Purkinje cell (primary cell): ENCODE measurements at places on chromosomes 7 and 10. TPM values are rescaled to one million over a fixed set of nuclear protein-coding genes. Genes with fewer than 3 reads are reported as not detected.

The FFAR4 gene
- polyA plus RNA-seq, result not detected in 2 replicates

The TMEM140 gene
- polyA plus RNA-seq, result 0.22 TPM in 1 of 2 replicates, not detected in the other

The CYP2E1 gene
- 22.2 and 23.8 TPM in 2 replicates for polyA plus RNA-seq

The CALY gene
- polyA plus RNA-seq, result 5.7 and 13.9 TPM in 2 replicates

The AOAH gene
- 1.8 and 6.5 TPM in 2 replicates for polyA plus RNA-seq

The BHLHA15 gene
- polyA plus RNA-seq, result not detected in 2 replicates

The LIPM gene
- not detected in 2 replicates for polyA plus RNA-seq

The ZC3HAV1L gene
- polyA plus RNA-seq, result not detected in 2 replicates

The RHOBTB1 gene
- polyA plus RNA-seq, result 1.6 and 2.5 TPM in 2 replicates

The GIMAP1 gene
- polyA plus RNA-seq, result not detected in 2 replicates

The ZNF503 gene
- polyA plus RNA-seq, result 0.56 and 2.2 TPM in 2 replicates

The INSYN2A gene
- polyA plus RNA-seq, result 0.60 and 0.74 TPM in 2 replicates

The CYP2C19 gene
- polyA plus RNA-seq, result 0.94 and 2.6 TPM in 2 replicates

The NEUROG3 gene
- not detected in 2 replicates for polyA plus RNA-seq

The NUTM2E gene
- polyA plus RNA-seq, result not detected in 2 replicates

The TRPV5 gene
- not detected in 2 replicates for polyA plus RNA-seq

The CD36 gene
- polyA plus RNA-seq, result 0.32 TPM in 1 of 2 replicates, not detected in the other

The TAS2R3 gene
- not detected in 2 replicates for polyA plus RNA-seq

The STYXL1 gene
- polyA plus RNA-seq, result 19.5 and 30.5 TPM in 2 replicates

The TUBB8 gene
- not detected in 2 replicates for polyA plus RNA-seq

The MPLKIP gene
- polyA plus RNA-seq, result 18.4 and 28.4 TPM in 2 replicates

The CRHR2 gene
- polyA plus RNA-seq, result not detected in 2 replicates

The CTBP2 gene
- 7.5 and 7.8 TPM in 2 replicates for polyA plus RNA-seq

The SLC16A12 gene
- polyA plus RNA-seq, result not detected in 2 replicates

The MBL2 gene
- polyA plus RNA-seq, result not detected in 2 replicates

The PDZD8 gene
- 25.8 and 32.3 TPM in 2 replicates for polyA plus RNA-seq

The GNAT3 gene
- polyA plus RNA-seq, result not detected in 2 replicates

The UCMA gene
- not detected in 2 replicates for polyA plus RNA-seq

The ZNF487 gene
- 0.36 and 10.0 TPM in 2 replicates for polyA plus RNA-seq
